ENCODE measurements at places on chromosomes 6 and 20.

GRCh38 chr20:35461620-35462019 lies 6.2 kb downstream of the CEP250 start:
- no peak for DNase-seq

- no peak for DNase-seq
Observed at GRCh38 chr6:133567636-133568035, 321.3 kb upstream of the TCF21 start.

DNA sequence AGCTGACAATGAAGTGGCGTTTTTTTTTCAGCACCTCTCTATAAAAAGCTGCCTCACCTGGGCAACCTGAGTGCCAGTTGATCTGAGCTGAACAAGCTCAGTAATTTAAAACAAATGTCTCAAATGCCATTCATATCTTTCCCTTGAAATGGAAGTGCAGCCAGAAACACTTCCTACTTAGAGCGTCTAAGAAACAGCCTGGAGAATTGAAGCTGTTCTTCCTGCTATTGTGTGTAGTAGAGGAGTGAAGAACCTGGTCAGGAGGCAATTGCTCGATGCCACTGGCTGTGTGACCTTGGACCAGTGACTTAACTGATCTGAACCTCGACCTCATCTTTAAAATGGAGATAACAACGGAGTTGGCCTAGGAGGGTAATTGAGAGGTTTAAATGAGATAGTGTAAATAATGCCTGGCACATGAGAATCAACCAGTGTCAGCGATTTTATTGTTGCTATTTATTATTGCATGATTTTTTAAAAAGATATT lies 95.4 kb upstream of the FOXQ1 start:
- DNase-seq = no peak

- DNase-seq = no peak
Observed at GRCh38 chr6:166057431-166057830, 110.2 kb downstream of the TBXT start.

Measured in neural crest cell (in vitro differentiated cells).